ENCODE measurements at places on chromosomes 1 and 21.

- no peak for DNase-seq
Observed at GRCh38 chr1:234844479-234845031, 234.6 kb upstream of the IRF2BP2 start.

GRCh38 chr1:94805912-94806311, 14.2 kb upstream of the SLC44A3 start:
- DNase-seq = peak; percentile 5

DNA sequence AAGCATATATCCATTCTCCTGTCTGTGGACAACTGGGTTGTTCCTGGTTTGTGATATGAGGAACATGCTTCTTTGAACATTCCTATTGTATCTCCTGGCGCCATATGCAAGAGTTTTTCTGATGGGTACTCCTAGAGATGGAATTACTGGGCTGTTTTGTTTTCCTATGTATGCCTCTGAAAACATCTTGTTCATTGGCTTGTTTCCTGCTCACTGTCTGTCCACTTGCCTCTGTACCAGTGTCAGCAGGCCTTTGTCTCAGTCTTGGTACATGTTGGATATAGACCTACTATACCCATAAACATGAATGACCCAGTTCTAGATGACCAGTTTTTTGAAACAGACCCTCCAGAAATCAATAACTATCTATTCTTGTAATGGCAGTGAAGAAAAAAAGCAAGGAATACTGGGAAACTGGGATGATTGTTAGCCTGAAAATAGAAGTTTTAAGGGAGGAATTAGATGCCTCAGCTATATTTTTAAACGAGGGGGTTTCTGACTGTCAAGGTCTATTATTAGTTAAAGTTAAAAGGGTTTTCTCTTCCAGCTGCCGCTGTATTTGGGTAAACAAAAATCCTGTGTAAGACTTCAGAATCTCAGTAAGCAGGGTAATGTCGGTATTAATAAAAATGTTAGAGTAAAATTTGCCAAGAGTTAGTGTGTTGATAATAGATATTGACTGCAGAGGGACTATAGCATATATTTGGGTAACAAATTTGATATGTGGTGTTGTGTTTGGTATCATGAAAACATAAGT, 103.6 kb downstream of the RYR2 start:
- no peak for DNase-seq

GRCh38 chr1:210715072-210715471, 386.4 kb downstream of the HHAT start:
- DNase-seq = no peak

GRCh38 chr1:109094871-109095270, 4.3 kb downstream of the TMEM167B start:
- no peak for DNase-seq

- peak; percentile 15 for DNase-seq
Observed at GRCh38 chr1:199243423-199244061, 604.7 kb downstream of the PTPRC start.

DNA sequence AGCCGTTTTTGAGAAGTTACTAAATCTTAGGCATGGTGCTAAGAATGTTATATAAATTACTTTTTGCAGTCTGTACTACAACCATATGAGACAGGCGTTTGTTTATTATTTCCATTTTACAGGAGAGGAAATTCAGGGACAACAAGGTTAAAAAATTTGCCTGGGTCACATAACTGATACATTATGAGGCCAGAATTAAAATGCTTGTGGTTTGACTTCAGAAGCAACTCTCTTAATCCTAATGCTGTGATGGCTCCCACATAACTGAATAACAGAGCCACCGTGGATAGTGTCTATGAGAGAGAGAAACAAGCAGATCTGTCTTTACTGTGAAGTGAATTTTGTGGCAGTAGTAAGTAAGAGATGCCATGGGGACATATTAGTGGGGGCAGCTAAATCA, 184.9 kb downstream of the NCAM2 start:
- DNase-seq = no peak

GRCh38 chr1:220500372-220500771, 27.6 kb upstream of the MARK1 start:
- no peak for DNase-seq

- no peak for DNase-seq
Observed at GRCh38 chr1:198967566-198967965, 328.7 kb downstream of the PTPRC start.

- no peak for DNase-seq
Observed at GRCh38 chr1:3477241-3477995, 23.0 kb downstream of the ARHGEF16 start.

DNA sequence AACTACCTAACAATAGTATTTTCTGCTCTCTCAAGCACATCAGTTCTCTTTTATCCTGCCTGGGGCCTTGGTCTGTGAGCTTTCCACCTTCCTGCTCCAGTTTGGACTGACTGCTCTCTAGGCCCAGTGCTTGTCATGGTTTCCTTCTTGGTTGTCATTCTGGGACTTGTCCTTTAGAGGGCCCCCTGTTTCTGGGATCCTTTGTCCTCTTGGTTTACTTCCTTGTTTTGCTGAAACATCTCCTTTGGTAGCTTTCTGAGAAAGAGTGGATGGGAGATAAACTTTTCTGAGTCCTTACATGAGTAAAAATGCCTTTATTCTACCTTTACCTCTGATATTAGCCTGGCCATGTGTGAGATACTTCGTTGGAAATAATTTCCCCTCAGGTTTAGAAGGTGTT, 4.7 kb downstream of the SLC1A7 start:
- no peak for DNase-seq

DNA sequence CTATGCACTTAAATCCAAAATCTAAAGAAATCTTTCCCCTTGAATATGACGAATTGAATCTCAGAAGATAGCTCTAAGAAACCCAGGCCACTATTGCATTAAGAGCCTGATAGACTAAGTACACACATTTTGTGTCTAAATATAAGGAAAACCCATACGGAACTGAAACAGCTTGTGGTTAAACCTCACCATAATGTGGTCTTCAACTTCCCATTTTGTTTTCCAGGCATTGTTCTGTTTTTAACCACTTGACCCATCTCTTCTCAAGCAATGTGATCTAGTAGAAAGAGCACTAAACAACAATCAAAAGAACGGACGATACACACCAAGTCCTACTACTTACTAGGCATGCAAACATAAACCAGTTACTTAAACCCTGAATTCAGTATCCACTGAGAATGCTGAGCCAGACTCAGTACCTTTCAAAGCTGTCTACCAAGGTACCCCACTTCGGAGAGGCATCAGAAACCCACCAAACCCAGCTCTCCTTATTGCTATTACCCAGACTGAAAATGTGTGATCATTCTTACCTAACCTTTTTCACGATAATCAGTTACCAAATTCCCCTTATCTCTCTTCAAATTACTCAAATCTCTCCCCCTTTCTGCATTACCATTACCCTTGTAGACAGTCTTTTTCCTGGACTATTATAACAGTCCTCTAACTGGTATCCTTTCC, 12.8 kb downstream of the OTUD7B start:
- DNase-seq = no peak
